ENCODE measurements at places on chromosomes 6 and 20.

GRCh38 chr6:157811476-157812173 lies 11.4 kb upstream of the SNX9 start:
- no peaks in the 10 kb centered on the region for H3K36me3 ChIP-seq
- peak overlapping the region; percentile 88 for H3K27ac ChIP-seq
- H3K4me1 ChIP-seq: peaks cover 9% of the 10 kb centered on the region
- H3K27me3 ChIP-seq: no peaks in the 10 kb centered on the region
- H3K4me3 ChIP-seq: no peak overlapping the region

GRCh38 chr20:1437235-1437904 lies 29.3 kb downstream of the NSFL1C start:
- H3K27ac ChIP-seq: no peak overlapping the region
- H3K4me3 ChIP-seq: no peak overlapping the region
- no peaks in the 10 kb centered on the region for H3K36me3 ChIP-seq

DNA sequence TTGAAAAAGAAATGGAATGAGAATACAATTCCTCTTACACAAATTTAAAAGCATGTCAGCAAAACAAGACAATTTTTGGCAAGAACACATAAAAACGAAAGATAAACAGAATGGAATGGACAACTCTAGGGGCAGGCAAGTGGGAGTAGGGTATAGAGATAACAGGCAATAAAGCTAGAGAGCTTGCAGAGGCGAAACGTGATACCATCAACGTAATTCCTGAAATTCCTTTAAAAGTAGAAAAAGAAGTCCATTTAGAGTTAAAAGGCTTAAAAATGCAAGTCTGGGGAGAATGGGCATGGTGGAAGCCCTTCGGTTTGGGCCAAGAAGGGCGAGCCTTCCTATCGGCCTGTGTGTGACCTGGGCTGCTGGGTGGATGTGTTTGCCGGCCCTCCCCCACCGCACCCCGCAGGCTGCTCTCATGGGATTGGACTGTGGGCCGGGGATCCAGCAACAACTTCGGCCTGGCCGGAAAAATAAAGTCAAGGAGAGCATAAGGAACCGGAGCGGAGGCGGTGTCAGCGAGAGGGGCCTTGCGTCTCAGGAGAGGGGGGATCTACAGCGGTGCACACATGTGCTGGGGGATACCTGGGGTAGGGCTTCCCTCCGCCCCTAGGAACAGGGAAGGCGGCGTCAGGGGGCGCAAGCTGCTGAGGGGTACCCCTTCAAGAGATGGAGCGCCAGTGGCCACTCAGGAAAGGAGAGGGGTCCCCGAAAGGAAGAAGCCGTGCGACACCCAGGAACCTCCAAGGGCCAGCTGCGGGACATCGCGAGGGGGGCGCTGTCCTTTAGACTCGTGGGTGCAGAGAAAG lies 4.1 kb downstream of the TMEM239 start:
- peak overlapping the region; percentile 5 for H3K4me3 ChIP-seq
- peaks cover 3% of the 10 kb centered on the region for H3K27me3 ChIP-seq
- H3K36me3 ChIP-seq: no peaks in the 10 kb centered on the region
- peak; percentile 13 for DNase-seq

DNA sequence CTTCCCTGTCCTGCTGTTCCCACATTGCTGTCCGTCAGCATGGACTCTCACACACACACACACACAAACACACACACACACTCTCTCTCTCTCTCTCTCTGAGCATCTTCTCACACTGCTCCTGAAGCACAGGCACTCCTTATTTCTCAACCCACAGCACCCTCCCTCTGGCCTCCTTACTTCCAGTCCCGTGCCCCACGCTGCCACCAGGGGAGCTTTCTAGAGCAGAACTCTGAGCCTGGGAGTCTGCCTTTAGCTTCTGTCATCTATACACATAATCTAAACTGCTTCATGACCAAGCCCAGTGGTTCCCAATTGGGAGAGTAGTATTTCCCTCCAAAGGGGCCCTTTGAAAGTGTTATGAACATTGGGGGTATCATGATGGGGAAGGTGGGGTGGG lies 29.1 kb downstream of the HECA start:
- no peak overlapping the region for H3K27ac ChIP-seq
- peaks cover 7% of the 10 kb centered on the region for H3K36me3 ChIP-seq
- DNase-seq: no peak
- H3K4me3 ChIP-seq: no peak overlapping the region
- H3K27me3 ChIP-seq: no peaks in the 10 kb centered on the region
- H3K4me1 ChIP-seq: no peaks in the 10 kb centered on the region

DNA sequence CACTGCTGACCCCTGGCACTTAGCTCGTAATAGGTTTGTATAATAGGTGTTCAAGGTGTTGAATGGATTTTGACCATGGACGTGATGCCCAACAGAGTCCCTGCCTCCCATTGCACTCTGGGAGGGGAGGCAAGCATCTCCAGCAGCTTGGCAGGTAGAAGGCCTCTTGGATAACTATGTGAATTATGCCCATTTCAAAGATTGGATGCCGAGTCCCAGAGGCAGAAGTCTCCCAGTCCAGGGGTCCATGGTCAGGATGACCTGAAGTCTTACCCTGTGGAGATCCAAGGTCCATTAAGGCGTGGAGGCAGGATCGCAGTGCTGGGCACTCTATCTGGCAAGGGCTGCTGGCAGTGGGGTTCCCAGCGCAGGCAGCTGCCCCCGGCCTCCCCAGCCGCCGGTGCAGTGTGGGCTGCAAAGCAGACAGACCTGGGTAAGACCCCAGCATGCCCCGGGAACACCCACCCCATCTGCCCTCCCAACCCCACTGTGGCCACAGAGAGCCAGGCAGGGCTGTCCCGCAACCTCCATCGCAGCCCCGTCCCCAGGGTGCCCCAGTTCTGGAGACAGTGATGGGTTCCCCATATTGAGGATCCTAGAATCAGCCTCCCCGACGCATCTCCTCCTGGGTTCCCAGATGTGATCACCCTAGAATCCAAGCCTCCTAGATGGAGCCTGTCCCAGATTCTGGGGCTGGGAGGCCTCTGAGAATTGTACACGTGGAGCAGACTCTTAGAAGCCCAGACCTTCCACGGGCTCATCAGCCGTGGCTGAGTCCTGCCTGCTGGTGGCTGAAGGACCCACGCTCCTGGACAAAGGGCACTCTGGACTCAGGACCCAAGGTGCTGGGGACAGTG lies 44.6 kb downstream of the APCDD1L start:
- DNase-seq: no peak
- H3K4me3 ChIP-seq: no peak overlapping the region
- H3K36me3 ChIP-seq: no peaks in the 10 kb centered on the region

- no peaks in the 10 kb centered on the region for H3K36me3 ChIP-seq
- H3K4me1 ChIP-seq: peaks cover 8% of the 10 kb centered on the region
- H3K4me3 ChIP-seq: no peak overlapping the region
- peak overlapping the region; percentile 94 for H3K27ac ChIP-seq
- H3K27me3 ChIP-seq: no peaks in the 10 kb centered on the region
These were observed 71.5 kb upstream of the RIPOR2 start for GRCh38 chr6:25007269-25007699.

DNA sequence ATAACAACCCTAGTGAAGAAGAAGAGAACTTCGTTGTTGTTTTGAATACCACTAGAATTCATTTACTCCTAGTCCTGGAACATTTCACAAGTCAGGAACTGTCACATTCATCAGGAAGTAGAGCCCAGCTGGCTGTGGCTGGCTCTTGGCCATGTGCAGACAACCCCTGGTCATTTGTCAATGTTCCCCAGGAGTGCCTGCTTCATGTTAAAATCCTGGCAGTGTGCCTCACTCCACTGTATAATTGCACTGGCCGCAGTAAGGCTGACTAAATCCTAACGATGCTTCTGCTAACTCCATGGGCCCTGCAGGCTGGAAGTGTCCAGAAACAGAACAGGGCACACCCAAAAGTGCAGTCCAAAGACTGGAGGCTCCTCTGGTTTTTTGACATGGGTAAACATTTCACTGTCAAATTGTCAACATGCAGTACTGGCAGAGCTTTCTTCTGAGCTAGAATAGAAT lies 41.5 kb upstream of the ADGRF1 start:
- no peaks in the 10 kb centered on the region for H3K27me3 ChIP-seq
- peak; percentile 81 for DNase-seq
- no peaks in the 10 kb centered on the region for H3K36me3 ChIP-seq

DNA sequence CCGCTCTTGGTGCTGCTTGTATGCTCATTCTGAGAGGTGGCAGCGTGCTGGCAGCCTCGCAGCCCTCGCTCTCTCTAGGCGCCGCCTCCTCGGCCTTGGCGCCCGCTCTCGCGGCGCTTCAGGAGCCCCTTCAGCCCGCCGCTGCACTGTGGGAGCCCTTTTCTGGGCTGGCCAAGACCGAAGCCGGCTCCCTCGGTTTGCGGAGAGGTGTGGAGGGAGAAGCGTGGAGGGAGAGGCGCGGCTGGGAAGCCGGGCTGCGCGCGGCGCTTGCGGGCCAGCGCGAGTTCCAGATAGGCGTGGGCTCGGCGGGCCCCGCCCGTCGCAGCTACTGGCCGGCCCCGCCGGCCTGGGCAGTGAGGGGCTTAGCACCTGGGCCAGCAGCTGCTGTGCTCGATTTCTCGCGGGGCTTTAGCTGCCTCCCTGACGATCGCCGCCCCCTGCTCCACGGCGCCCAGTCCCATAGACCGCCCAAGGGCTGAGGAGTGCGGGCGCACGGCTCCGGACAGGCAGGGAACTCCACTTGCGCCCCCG lies 19.5 kb upstream of the FAM8A1 start:
- no peaks in the 10 kb centered on the region for H3K27me3 ChIP-seq
- H3K4me3 ChIP-seq: peak overlapping the region; percentile 71
- no peaks in the 10 kb centered on the region for H3K4me1 ChIP-seq

- no peaks in the 10 kb centered on the region for H3K27me3 ChIP-seq
- DNase-seq: no peak
These were observed 115.7 kb downstream of the UNC5CL start for GRCh38 chr6:40923326-40923725.

- no peaks in the 10 kb centered on the region for H3K4me1 ChIP-seq
- H3K27ac ChIP-seq: no peak overlapping the region
- no peaks in the 10 kb centered on the region for H3K27me3 ChIP-seq
- no peak overlapping the region for H3K4me3 ChIP-seq
- no peaks in the 10 kb centered on the region for H3K36me3 ChIP-seq
These were observed 12.8 kb upstream of the BPI start for GRCh38 chr20:38290829-38291814.

- H3K27ac ChIP-seq: no peak overlapping the region
- no peak overlapping the region for H3K4me3 ChIP-seq
- H3K36me3 ChIP-seq: no peaks in the 10 kb centered on the region
- no peak for DNase-seq
- H3K4me1 ChIP-seq: no peaks in the 10 kb centered on the region
These were observed 43.0 kb downstream of the SLC2A4RG start for GRCh38 chr20:63782521-63782971.

DNA sequence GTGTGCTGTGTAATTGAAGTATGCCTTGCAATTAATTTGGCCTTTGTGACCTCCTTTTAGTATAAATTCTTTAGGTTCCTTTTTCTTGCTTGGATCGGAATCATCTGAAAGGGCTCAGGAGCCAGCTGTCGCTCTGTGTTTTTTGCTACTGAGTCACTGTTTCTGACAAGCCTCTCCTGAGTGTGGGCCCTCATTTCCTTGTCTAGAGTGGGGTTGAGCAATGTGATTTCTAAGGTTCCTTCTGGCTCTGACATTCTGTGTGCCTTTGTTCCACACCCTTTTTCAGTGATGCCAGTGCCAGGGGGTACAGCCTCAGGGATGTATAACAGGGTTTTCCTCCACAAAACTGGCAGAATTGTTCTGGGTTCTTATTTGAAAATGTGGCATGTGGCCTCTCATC lies 26.5 kb downstream of the DAAM2 start:
- no peaks in the 10 kb centered on the region for H3K27me3 ChIP-seq

- no peak overlapping the region for H3K4me3 ChIP-seq
- H3K36me3 ChIP-seq: no peaks in the 10 kb centered on the region
- no peak for DNase-seq
- H3K27ac ChIP-seq: no peak overlapping the region
- no peaks in the 10 kb centered on the region for H3K27me3 ChIP-seq
These were observed 1.5 kb upstream of the ILRUN start for GRCh38 chr6:34697904-34698559.

GRCh38 chr6:73942592-73943186 lies 246.7 kb downstream of the CD109 start:
- H3K4me3 ChIP-seq: no peak overlapping the region
- no peak overlapping the region for H3K27ac ChIP-seq
- no peaks in the 10 kb centered on the region for H3K36me3 ChIP-seq
- no peaks in the 10 kb centered on the region for H3K27me3 ChIP-seq
- H3K4me1 ChIP-seq: no peaks in the 10 kb centered on the region

All from breast epithelium (tissue), 4 donors.